ENCODE measurements at places on chromosomes 13 and 19.
A peak's percentile ranks its signal among the peaks of the same experiment; 100 is the strongest.

DNA sequence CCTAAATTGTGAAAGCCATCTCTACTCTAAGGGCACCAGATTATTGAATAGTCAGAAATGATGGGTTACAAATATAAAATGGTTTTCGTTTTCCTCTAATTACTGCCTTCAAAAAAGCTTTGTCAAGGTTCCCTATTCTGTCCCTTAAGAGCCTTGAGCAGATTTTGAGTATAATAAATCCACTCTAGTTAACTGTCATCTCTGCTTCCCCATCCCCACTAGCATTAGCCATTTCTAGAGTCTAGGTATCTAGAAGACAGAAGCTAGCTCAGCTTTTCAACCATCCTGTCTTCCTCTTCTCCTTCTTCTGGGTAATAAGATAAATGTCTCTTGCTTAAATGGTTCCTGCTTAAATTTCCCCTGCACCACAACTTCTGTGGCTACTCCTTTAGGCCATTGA lies 290.4 kb downstream of the DACH1 start:
- no peak for DNase-seq

DNA sequence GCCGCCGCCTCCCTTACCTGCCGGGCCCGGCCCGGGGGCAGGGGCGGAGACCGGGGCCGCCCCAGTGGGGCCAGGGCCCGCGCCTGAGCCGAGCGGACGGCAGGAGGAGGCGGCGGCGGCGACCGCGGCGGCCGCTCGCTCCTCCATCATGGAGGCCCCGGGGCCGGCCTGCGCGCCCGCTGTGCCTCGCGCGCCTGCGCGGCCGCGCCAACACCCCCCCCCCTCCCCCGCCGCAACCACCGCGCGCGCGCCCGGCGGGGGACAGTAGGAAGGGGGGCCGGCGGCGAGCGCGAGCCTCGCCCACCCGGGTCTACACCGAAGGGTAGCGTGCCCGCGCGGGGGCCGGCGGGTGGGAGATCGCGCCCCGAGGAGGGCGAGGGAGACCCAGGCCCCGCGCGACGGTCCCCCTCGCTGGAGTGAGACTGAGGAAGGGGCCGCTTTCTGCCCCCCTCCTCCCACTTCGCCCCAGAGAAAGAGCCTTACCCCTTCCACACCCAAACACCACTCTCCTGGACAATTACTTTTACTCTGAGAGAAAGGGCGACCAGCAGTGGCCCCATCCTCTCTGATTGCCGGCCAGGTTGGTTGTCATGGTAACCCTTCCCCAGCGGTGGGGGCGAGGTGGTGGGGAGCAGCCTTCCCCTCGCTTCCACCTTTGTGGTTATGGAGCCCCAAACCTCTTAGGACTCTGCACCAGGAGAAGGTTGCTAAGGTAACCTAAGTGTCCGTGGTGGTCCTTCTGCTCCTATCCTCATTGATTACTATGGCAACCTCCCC lies at the start of gene STRN4:
STRN4 (minus strand) TSS at position 170 of the 777 bp plus-strand sequence; CDS start at position 150, 20 bp downstream.
- peak; percentile 94 for DNase-seq

DNA sequence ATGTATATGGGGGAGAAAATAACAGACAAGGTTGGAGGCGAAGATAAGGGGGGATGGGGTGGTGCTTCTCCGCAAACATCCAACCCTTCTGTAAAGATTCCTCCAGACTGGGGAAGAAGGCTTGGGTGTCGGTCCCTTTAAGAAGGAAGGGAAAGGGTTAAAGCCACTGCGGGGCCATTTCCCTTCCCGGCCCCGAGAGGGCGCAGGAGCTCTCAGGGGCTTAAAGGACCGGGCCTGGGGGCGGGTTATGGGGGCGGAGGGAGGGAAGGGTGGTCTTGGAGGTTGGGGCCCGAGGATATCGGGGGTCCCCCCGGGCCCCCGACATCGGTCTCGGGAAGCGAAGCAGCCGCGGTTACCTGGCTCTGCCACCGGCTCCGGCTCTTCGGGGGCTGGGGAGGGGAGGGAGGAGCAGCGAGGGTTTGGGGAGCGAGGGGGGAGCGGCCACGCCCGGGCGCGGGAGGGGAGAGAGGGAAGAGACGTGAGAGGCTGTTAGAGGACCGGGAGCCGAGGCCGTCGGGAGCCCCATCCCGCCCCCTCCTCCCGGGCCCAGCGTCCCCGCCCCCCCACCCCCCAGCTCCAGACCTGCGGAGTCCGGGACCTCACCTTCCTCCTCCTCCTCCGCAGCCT lies 2.8 kb downstream of the TNNT1 start:
- DNase-seq: peak; percentile 71

GRCh38 chr19:43780706-43781525 lies at the start of gene KCNN4:
TSS of gene KCNN4 (minus strand) at chr19:43780973. CDS start at chr19:43780861, 112 bp downstream.
- DNase-seq: no peak

DNA sequence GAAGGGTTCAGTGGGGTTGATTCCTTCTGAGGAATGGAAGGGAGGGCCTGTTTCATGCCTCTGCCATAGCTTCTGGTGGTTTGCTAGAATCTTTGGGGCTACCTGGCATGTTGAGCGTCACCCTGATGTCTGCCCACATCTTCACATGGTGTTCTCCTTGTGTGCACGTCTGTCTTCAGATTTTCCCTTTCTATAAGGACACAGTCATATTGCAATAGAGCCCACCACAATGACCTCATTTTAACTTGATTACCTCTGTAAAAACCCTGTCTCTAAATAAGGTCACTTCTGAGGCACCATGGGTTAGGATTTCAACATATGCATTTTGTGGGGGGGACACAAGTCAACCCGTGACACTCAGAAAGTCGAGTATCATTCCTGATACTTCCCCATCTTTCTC lies 257.9 kb downstream of the COG6 start:
- DNase-seq: no peak

DNA sequence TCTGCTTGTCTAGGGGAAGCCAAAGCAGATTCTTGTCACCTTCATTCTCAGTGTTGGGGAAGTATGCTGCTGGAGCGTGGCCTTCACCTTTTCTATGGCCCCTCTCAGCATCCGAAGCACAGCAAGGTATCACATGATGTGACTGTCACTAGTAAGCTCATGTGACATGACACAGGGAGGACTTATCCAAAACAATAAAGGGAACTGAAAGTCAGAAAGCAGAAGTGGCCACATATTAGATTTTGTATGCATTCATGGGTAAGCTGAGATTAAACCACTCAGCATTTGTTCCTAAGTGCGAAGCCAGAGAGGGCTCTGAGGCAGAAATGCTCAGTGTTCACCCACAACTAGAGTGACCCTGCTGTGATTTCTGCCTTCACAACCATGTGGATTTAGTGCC lies 72.8 kb upstream of the PCDH8 start:
- no peak for DNase-seq

- no peak for DNase-seq
Observed at GRCh38 chr13:89486065-89486464, 1814.9 kb downstream of the SLITRK5 start.

DNA sequence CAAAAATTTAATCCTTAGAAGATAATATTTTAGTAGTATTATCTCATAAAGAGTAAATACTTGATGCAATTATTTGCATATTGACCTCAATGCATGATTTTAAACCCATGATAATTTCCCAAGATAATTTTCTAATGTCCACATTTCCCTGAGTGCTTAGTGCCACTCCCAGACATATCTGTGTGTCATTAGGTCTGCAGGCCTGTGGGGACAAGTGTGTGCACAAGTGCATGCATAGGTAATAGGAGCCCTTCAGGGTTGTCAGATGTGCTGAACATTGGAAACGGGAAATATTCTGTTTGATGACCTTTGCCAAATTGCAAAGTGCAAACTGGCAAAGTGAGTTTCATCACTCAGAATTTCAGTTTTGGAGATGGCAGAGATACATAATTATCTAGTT lies 369.9 kb downstream of the KLF5 start:
- DNase-seq: no peak

GRCh38 chr13:110278859-110279258 lies 28.1 kb downstream of the COL4A1 start:
- DNase-seq: no peak

- DNase-seq: peak; percentile 92
Observed at GRCh38 chr19:2478756-2479555, 3.0 kb downstream of the GADD45B start.

- DNase-seq: no peak
Observed at GRCh38 chr13:78686461-78686860, 27.5 kb upstream of the OBI1 start.

DNA sequence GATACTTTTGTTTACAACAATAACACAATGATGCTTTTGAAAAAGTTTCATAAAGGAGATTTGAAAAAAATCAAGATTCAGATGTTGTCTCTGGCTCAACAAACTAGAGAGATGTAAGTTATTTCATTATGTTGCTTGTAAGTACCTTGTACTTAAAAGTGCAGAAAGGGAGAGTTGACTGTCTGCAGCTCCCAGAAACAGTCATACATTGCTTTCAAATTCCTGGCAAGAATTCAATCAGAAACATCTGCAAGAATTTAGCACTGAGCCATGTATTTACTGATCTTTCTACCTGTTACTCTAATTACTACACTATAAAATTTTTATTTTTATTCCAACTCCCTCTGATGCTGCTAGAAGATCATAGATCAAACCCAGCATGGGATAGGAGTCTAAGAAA lies 1261.3 kb upstream of the SPRY2 start:
- no peak for DNase-seq

DNA sequence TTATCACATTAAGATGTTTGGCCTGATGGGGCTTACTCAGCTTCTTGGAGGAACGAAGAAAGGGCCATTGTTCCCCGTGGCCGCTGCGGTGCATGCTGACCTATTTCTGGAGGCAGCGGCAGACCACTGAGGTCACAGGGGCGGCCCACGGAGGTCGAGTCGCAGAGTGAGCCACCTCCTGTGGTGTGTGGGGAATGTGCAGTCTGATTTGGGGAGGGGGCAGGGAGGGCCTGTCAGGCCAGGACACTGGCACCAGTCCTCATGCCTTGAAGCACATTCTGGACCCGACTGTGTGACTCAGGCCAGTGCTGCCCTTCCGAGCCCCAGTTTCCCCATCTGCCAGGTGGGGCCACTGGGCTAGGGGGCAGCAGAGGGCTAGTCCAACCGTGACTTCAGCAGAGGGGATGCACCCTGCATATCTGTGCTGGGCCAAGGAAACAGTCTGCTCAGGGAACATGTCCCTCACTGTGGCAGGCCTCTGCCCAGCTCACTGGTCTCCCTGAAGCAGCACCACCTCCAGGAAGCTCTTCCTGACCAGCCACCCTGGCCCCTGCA lies 6.3 kb downstream of the SLC7A10 start:
- no peak for DNase-seq

- peak; percentile 62 for DNase-seq
Observed at GRCh38 chr19:45238556-45238955, 6.7 kb downstream of the EXOC3L2 start.

Measured in upper lobe of left lung (tissue), 6 donors.